ENCODE measurements at places on chromosomes 6 and 20.
A peak's percentile ranks its signal among the peaks of the same experiment; 100 is the strongest.

GRCh38 chr6:147954938-147955337, 387.7 kb upstream of the SASH1 start:
- no peak for DNase-seq

- no peak for DNase-seq
These were observed 18.5 kb upstream of the DCBLD1 start for GRCh38 chr6:117463762-117464665.

DNA sequence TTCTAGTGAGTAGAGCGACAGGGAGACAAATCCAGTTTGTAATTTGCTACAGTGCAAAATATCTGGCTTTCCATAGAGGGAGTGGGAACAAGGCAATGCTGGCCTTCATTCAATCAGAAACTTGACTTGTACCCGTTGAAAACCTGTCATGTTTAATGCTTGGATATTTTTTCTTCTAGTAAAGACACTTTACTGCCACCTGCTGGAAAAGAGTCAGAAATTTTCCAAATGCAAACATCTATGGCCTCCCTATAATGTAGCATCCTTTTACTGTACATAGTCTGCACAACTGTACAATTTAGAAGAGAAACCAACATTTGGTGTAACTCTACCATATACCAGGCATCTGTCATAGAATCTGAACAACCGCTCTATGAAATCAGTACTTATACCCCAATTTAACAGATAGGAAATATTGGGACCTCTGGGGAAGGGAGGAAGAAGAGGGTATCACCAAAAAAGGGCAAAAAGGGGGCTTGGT, 16.7 kb upstream of the TBC1D20 start:
- peak; percentile 68 for DNase-seq

DNA sequence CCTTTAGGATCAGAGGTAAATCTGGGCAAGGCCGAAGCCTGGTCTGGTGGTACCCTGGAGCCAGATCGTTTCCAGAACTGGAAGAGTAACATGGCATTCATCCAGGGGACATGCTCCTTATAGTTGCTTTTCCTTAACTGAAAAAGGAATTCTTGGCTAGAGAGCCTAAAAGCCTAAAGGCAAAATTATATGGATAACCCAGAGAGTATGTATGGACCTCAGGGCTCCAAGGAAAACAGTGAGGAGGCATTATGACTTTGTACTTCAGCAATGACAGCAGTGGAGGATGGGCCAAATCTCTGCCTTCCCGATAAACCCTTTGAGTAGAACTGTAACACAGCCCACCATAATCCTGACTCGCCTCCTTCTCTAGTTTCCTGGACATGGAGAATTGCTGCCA, 29.3 kb downstream of the ARHGAP18 start:
- DNase-seq: no peak

DNA sequence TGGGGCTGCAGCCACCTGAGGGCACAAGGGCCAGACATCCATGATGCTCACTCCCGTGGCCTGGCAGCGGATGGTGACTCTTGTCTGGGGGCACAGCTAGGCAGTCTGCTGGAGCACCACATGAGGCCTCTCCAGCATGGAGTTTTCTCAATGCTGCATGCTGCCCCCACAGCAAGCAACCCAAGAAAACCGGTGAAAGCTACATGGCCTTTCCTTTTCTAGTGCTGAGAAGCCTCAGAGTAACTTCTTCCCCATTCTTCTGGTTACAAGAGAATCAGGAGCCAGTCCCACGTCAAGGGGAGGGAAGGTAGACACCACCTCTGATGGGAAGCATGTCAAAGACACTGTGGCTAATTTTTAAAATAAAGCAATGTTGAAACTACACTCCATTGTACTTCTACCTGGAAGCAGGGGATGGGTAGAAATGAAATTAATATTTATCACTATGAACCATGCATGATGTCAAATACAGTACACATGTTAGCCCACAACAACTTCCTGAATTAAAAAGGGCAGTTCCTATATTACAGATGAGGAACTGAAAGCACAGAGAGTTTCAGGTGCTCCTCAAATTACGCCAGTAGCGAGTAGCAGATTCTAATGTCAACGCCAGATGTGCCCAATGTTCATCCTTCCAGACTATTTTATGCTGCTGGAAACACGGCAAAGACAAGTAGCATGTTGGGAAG, 101.5 kb downstream of the LAMP5 start:
- peak; percentile 51 for DNase-seq

DNA sequence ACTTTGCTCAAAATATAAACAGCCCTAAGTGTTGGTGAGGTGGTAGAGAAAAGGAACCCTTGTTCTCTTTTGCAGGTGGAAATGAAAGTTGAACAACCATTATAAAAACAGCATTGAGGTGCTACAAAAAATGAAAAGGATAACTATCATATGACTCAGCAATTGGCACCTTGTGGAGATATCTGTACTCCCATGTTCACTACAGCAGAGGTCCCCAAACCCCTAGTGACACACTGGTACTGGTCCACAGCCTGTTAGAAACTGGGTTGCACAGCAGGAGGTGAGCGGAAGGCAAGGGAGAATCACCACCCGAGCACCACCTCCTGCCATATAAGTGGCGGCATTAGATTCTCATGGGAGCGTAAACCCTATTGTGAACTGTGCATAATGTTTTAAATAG, 267.4 kb upstream of the THEMIS start:
- DNase-seq: no peak

DNA sequence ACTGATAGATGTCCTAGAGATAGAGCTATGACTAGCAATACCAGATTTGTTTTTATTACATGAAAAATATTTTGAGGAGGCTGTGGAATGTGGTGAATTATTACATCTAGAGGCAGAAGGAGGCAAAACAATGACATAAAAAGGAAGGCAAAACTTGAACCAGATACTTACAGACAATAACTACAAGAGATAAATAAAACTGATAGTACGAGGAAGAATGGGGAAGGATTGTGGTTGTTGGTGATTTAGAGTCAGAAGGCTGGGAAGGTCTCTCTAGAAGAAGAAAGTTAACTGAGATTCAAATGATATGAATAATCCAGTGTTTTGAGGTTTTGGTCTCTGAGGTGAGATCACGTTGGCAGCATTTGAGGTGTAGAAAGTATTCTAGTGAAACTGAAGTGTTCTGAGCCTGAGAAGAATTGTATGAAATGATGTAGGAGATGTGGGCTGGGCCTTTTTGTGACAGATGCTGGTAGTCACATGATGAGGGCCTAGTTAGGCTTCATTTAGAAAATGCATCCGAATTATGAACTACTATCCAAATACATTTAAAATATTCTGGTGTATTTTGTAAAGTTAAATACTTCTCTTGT, 589.1 kb downstream of the EYS start:
- DNase-seq: no peak

DNA sequence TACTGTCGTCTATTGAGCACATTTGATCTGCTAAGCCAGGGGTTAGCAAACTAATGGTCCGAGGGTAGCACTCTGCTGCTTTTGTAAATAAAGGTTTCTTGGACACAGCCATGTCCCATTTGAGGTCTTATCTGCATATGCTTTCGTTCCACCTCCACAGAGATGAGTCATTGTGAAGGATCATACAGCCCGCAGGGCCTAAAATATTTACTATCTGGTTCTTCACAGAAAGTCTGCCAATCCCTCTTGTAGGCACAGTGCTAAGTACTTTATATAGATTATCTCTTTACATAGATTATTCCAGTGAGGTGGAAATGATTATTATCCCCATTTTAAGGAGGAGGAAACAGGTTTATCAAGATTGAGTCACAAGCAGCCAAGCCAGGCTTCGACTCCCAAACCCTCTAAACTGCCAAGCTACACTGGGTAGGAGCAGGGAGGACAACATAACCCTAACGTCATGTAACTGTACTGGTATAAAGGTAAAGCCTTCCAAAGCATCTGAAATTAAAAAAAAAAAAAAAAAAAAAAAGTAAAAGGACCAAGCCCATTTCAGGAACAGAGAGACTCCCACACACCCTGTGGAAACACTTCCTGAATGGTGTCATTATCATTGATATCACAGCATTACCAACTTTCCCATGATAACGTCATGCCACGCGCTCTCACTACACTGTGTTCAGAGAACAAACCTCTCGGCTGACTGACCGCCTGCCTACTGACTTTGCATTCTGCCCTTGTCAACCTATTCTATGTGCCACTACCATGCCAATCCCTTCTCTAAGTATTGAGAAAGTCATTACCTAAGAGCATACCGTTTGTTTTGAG, 101.0 kb downstream of the KIF16B start:
- no peak for DNase-seq

GRCh38 chr20:57450419-57450818, 59.2 kb downstream of the RBM38 start:
- no peak for DNase-seq

- DNase-seq: no peak
These were observed 77.3 kb downstream of the KIZ start for GRCh38 chr20:21203088-21203656.

GRCh38 chr6:28900577-28901256, 23.1 kb downstream of the TRIM27 start:
- DNase-seq: no peak

GRCh38 chr6:70135219-70136160, 167.4 kb downstream of the COL9A1 start:
- no peak for DNase-seq

DNA sequence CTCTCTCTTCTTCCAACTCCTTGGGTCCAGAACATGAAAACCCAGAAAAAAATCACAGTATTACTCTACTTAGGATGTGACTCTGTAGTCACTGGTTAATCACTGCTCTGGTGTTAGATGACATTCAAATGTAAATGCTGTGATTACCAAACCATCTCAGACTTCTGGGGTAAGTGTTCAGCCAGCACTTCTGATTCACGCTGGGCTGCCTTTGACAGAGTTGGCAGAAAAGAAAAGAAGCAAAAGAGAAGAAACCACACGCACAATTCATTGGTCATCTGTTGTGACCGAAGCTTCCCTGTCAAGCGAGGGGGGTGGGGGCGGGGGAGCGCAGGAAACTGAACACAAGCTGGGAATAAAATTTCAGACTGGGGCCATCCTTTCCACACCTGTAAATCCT, 82.7 kb downstream of the PSMG4 start:
- no peak for DNase-seq

GRCh38 chr6:5438922-5439584, 177.7 kb downstream of the FARS2 start:
- no peak for DNase-seq

GRCh38 chr6:26328265-26328844, 36.6 kb upstream of the BTN3A2 start:
- no peak for DNase-seq

DNA sequence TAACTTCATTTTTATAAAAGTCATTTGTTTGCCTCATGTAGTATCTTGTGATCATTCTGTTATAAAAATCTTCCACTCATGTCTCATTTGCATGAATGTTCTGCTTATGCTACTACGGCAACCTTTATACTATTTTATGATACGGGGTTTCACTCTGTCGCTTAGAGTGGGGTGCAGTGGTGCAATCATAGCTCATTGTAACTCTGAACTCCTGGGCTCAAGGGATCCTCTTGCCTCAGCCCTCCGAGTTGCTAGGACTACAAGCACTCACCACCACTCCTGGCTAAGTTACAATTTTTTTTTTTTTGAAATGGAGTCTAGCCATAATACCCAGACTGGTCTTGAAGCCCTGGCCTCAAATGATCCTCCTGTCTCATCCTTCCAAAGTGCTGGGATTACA, 154.4 kb upstream of the PREP start:
- DNase-seq: no peak

DNA sequence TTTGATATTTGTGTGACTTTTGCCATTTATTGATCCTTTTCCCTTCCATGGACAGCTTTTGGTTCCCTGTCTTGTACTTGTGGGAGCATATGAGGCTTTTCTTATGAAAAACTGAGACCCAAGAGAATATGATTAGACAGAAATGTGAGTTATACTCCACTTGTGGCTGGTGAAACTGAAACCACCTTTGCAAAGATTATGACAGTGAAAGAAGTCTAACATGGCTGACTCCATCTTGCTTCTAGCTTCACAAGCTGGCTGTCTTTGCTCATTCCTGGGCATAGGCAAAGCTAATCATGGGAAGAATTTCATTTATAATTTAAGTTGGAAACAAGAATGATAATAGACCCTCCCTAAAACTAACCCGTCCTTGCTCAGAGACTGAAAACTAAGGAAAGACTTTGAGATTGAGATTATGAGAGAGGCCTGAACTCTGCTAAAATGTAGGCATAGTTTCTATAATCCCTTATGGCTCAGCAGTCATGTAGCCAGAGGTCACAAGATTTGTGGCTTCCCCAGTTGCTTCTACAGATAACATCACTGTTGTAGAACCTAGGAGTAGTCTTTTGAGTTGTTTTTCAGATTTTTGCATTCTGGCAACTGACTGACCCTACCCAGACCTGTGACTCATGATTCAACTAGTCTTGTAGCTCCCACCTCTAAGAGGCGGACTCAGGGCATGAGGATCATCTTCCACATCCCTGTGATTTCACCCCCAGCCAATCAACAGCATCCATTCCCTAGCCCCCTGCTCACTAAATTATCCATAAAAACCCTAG, 50.9 kb upstream of the CD2AP start:
- DNase-seq: no peak

- no peak for DNase-seq
These were observed 382.9 kb downstream of the QKI start for GRCh38 chr6:163797296-163797845.

DNA sequence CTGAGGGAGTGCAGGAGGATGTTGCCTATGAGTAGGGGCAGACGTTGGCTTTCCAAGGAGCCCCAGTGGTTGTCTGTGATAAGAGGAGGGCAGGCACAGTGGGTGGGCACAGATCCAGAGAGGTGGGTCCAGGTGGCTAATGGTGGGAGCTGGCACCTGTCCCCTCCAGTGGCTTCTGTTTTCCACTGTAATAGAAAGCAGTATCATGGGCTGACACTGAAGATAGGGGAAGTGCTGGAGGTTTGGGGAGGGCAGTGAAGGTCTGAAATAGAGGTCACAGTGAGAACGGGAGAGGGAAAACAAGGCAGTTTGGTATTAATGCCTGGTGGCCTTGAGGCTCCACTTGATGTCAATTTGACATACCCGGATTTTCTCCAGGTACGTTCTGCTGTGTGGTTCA, 10.5 kb upstream of the TXNDC5 start:
- no peak for DNase-seq

DNA sequence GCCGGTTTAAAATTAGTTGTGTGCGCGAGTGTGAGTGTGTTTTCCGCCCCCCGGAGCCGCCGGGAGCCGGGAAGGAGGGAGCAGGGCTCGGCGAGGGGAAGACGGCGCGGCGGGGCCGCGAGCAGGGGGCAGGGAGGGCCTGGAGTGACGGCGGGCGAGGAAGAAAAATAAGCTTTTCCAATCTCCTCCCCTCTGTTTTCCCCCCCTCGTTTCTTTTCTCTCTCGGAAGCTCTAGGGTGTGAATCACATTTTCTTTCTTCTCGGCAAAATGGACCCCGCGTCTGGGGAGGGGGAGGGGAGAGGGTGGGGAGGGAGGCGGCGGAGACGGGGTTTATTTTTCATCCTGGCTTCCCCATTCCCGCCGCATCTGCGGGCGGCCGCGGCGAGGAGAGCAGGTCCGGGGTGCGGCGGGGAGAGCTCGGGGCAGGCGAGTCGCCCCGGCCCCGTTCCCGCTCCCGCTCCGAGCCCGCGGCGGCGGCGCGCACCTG, 881 bp downstream of the BICRAL start:
- peak; percentile 83 for DNase-seq

- no peak for DNase-seq
These were observed 47.5 kb downstream of the TRAM2 start for GRCh38 chr6:52529311-52529710.

GRCh38 chr6:2086326-2086965, 159.0 kb downstream of the GMDS start:
- no peak for DNase-seq

All from NCI-H2171 treated with DMSO at 0.1 percent for 48 hours (cell line).